ENCODE measurements at places on chromosomes 11 and 22. TPM values are rescaled to one million over a fixed set of nuclear protein-coding genes. Genes with fewer than 3 reads are reported as not detected.

DNA sequence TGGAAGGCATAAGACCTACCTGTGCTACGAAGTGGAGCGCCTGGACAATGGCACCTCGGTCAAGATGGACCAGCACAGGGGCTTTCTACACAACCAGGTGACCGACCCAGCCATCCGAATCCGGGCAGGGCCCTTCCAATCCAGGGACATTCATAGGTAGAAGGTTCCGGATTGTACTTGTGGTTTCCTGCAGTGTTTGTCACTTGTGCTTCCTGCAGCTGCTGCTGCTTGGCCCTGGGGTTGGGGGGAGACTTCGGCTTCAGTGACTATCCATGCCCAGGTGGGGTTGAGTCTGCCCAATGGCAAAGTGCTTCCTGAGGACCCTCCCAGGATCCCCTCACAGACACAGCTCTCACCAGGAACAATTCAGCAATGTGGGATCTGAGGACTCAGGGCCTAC lies 2.2 kb downstream of the APOBEC3A start:
- DNase-seq: no peak

DNA sequence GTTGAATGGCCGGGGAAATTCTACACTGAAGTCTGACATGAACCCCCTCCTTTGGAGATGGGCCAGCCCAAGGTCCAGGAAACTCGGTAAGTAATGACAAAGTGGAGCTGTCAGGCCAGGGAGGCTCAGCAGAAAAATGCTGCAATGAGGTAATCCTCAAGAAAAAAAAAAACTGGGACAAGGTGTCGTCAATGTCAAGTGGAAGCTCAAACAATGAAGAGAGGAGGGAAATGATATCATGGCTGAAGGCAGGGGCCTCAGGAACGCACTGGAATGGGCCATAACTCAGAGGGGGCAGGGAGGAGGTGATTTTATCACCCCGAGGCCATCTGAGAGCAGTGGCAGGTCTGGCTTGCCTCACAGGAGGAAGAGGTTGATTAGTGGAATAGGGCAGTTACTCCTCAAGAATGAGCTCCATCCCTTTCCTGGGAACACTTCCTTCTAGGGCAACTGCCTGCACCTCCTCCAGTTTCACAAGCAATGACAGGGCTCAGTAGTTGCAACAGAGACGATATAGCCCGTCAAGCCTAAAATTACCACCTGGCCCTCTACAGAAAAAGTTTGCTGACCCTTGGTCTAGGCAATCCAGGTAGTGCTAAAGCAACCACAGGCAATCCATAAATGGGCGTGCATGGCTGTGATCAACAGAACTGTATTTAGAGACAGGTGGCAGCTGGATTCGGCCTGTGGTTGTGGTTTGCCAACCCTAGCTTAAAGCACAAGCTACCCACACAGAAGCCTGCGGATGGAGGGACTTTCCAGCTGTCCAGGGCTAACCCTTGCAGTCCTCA lies 65.2 kb downstream of the FBXO7 start:
- peak; percentile 28 for DNase-seq

Gene ZNF280A
- polyA plus RNA-seq: 0.14 TPM

GRCh38 chr11:123472236-123472935 lies 42.3 kb downstream of the GRAMD1B start:
- DNase-seq: no peak

DNA sequence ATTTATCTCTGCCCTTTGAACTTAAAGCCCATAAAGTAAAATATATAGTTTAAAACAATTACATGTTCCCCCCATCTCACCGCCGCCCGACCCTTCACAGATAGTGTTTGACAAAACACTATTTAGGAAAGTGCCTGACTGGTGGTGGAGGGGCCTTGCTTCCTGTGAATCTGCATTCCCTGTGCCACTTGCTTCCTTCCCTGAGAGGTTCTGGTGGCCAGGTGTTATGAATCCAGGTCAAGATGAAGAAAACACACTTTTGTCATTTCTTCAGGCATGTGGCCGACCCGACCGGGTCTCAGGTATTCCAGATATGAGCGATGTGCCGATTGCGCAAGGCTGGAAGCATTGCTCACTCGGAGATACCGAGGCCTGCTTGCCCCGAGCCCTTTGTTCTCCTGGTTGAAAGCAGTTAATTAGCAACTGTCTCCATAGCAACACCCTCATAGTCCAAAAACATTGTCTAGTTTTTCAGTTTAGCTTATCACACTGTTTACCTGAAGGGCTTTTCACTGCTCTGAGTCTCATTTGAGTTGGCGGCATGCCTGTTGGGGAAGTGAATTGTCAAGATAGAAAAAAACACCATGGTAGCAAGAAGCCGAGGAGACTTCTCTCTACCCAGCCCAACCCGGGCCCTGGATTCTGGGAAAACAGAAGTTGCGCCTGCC lies 128.3 kb downstream of the TEAD1 start:
- no peak for DNase-seq

GRCh38 chr11:71125150-71125549 lies 127.2 kb downstream of the SHANK2 start:
- no peak for DNase-seq

DNA sequence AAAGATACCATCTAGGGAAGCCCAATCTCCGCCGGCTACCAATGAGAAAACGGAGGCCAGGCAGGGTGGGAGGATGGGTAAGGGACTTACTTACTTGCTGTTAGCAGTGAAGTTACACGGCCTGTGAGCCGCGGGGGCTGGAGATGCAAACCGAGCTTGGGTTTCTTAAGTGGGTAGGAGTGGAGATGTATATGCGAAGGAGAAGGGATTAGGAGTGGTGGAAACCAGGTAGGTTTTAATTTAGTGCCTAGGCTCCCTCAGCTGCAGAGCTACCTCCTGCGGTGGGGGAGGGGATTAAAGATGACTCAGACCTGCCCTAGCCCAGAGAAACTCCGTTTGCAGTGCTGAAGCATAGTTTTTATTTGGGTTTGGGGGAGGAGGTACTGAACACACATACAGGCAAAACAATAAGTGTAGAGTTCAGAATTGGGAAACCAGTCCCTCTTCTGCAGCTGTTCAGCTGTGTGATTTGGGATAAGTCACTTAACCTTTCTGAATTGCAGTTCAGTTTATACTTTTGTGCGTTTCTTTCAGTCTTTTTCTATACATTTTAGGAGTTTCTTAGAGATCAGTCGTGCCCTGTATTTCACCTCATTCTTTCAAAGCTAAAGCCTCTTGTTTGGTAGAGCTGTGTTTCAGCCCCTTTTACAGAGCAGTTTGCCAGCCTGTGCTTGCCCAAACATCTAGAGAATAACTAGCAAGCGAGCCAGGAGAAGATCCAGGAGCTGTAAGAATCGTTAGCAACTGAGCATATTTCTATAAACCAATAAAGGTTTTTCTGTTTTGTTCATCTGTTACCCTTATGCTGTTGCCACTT lies 596 bp upstream of the TNRC6B start:
- peak; percentile 41 for DNase-seq

Gene CADM1
- polyA plus RNA-seq: 0.21 TPM

Gene RAB1B
- polyA plus RNA-seq: 66.1 TPM

DNA sequence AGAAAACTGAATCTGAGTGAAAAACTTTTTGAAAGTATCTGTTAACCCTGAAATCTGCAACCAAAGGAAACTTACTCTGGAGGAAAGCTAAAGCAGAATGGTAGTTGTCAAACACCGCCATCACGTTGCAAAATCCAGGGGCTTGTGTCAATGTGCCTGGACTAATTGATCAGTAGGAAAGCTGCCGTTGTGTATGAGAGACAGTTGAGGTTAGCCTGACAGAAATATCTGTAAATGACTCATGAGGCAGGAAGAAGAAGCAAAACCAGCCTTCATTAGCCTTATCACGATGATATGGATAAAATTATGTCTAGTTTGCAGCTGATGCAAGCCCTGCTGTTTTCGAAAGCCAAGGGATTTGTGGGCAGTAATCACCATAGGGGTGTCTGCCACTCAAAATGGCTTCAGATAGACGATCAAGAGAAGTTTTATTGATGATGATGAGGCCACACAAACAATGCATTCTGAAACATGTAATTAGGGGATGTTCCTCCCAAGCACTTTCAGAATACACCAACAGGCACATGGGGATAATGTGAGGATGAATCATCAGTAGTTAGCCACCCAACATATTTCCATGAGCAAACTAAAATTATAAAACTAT lies 8.9 kb downstream of the SCGB1A1 start:
- peak; percentile 41 for DNase-seq

Gene KCNE3
- polyA plus RNA-seq: not detected
